Choroid plexus epithelial cell (primary cell): ENCODE measurements at places on chromosomes 7 and 10.

GRCh38 chr7:77184990-77185389, 14.6 kb downstream of the FGL2 start:
- DNase-seq: no peak

DNA sequence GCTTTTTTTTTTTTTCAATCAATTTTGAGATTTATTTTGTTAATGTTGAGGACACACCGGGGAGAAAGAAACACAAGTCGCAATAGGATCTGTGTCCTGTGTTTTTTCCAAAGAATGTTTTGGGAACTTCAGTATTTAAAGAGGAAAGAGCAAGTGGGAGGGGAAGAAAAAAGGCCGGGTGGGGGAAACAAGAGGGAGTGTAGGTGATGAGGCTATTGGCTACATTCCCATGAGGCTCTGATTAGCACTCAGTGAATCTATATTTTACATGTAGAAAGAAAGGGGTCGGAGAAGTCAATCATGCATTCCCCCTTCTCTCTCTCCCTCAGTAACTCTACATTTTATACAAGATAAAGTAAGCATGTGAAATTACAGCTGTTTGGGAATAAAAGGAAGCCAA, 4.1 kb downstream of the ZNF680 start:
- no peak for DNase-seq

- no peak for DNase-seq
These were observed 53.3 kb downstream of the ZMYND11 start for GRCh38 chr10:188546-188945.

GRCh38 chr7:43372676-43373355, 210.1 kb upstream of the STK17A start:
- peak; percentile 5 for DNase-seq

GRCh38 chr7:99142727-99143520, 984 bp downstream of the SMURF1 start:
- DNase-seq: peak; percentile 97

DNA sequence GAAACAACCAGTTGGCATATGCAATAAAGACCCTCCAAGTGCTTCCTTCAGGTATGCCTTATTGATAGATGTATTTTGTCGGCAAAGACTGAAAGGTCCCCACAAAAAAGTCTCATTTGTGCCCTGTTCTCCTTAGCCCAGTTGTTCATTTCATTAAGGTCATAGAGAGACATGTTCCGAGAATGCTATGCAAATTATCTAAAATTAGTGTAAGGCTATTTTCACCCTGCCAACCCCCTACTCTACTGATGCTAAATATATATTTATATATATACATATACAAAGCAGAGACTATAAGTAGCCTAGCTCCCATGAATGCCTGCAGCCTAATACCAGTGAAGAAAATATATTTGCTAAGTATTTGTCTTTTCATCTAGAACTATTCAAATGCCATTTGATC, 96.7 kb upstream of the ADO start:
- DNase-seq: no peak

DNA sequence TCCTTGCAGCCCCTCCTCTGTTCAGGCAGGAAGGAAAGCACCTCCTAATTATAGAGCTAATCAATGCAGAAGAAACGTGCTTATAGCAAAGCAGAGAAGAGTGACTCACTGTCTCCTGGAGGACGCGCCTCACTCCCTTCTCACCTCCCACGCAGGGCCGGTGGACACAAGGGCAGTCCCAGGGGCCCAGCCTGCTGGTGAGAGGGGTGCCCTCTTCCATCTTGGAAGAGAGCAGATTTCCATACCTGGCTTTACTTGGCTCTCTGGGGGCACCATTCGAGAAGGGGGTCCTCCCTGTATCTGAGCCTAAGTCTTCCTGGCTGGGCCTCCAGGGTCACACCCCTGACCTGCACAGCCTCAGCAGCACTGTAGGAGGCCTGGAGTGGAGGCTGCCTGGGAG, 55.8 kb downstream of the RASGEF1A start:
- DNase-seq: peak; percentile 21

DNA sequence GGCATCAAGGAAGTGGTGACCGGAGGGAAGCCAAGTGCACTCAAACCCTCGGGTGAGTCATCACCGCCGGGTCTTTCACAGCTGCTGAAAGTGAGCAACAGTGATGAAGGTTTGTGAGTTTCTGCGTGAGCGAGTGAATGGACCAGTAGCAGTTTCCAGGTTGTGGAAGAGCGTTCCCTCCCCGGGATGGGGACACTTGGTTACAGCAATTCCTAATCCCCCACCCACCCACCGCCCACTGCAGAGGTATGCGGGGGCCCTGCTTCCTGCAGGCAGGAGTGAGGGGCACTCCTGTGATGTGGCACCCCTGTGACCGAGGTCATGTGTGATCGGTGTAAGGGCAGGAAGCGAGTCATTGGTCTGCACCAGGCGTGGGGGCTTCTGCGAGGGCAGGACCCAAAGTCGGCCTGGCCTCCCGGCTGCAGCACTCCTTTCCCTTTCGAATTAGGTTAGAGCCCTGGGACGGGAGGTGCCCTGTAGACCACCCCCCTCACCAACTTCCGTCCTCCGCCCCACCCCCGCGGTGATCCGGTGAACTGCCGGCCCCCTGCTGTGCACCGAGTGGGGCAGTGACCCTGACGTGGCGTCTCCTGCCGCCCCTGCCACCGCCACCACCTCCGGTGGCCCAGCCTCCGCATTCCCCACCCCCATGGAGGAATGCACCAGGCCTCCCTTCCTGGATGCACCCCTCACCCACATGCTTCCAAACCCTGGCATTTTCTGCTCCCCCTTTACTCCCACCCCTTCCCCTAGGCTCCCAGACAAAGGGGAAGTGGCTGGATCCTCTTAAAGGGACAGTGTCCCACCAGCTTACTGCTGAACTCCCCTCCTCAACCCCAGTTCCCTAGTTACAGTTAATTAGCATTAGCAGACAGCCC, 10.9 kb downstream of the LIMK1 start:
- peak; percentile 92 for DNase-seq

DNA sequence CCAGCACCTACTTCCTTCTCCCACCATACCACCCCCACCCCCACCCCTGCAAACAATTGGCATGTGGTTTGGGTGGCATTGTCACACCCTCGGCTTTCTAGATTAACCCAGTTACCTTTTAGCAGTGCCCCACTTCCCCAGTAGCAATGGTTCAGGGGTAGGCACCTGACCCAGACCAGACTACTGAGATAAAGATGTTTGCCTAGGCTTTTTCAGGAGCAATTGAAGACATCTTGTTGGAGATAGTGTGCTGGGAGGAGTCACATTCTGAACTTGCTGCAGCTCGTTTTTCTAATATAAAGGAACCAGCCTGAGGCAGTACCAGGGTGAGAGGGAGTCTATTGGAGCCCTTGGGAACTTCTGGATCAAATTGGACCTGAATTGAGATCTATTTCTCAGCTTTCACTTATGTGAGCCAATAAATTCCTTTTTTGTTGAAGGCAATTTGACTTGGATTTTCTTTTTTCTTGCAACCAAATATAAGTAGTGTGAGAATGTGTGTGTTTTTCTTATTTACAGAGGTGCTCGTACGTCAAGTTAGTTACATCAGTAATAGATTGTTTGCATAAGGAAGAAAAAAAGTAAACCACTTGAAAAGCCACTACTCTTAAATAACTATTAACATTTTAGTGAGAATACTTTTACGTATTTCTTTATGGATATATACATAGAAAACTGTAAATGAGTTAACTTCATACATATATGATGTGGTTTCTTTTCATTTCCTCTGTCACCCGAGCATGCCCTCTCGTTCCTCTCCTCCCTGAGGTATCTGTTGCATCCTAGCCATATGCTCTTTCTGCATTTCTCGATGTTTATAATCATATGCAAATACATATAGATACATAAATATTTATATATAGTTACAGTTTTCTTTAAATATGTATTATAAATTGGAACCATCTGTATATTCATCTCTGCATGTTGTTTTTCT, 38.0 kb downstream of the RAB18 start:
- DNase-seq: no peak

- DNase-seq: peak; percentile 72
These were observed 8.1 kb upstream of the DEPP1 start for GRCh38 chr10:44986670-44987069.

GRCh38 chr10:59687657-59688056, 22.0 kb downstream of the SLC16A9 start:
- DNase-seq: no peak

GRCh38 chr10:10605551-10606081, 412.1 kb upstream of the CELF2 start:
- peak; percentile 78 for DNase-seq

GRCh38 chr10:110034596-110034995, 26.8 kb downstream of the ADD3 start:
- no peak for DNase-seq

DNA sequence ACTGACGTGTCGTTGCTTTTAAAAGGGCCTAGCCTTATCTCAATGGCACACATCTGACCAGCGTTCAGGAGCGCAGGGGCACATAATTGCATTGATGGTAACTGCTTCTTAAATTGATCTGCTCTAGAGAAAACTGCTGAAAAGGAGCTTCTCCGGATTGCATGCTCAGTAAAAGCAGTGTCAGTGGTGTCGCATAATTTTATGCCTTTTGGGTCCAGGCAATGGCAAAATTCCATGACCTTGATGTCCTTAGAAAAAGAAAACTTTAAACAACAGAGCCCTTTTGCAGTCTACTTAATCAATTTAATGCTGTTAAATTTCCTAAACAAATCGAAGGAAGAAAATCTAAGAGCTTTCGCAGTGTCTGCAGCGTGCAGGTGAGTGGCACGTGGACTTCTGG, 75.7 kb downstream of the PTPRE start:
- no peak for DNase-seq

GRCh38 chr10:6558272-6558671, 21.8 kb downstream of the PRKCQ start:
- DNase-seq: no peak

DNA sequence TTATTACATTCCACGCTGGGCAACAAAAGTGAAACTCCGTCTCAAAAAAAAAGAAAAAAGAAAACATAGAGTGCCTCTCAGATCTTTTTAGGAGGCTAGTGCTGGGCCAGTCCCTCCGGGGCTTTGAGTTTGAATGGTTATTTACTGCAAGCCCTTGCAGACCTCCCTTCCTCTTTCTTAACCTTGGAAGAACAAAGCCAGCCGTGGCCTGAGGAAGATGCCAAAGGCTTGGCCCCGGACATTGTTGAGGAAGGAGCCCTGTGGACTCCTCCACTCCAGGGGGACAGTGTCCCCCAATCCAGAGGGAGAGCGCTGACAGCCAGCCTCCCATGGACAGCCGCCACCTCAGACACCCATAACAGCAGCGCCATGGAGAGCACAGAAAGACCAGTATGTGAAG, 5.0 kb downstream of the TSPAN33 start:
- DNase-seq: no peak

- no peak for DNase-seq
These were observed 100.6 kb downstream of the ICA1 start for GRCh38 chr7:8161364-8161828.

GRCh38 chr7:137943132-137943551, 58.7 kb downstream of the CREB3L2 start:
- DNase-seq: peak; percentile 99

DNA sequence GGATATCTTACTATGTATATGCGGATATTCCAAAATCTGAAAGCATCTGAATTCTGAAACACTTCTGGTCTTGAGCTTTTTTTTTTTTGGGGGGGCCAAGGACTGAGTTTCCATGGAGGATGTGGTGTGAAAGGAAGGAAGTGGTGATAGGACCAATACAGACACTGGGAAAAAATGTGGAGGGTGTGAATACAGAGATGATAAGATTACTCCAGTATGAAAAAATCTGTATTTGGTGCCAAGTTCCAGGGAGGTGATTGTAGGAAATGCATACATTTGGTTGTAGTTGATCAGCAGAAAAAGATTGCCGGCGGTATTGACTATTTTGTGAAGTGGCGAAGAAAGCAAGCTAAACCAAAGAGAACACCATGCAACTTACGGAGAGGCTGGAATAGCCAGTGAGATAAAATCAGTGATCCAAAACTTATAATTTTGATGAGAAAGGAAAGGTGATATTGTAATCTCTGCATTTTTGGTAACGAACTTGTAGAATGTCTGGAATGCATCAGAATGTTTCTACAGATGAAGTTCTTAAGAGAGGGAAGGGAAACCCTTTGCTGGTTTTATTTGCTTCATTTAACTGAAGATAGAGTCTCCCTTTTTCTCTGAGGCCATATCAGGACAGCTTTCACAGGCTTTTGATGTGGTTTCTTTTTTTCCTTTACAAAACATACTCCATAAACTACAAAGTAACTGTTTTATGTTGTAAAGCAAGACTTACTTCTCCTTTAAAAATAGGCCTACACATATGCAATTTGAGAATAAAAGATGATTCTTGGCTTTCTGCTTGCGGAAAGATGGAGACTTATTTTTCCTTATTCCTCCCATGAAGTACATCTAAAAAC, 6.0 kb downstream of the WDR37 start:
- DNase-seq: peak; percentile 63

- DNase-seq: no peak
These were observed 34.0 kb downstream of the MINDY4 start for GRCh38 chr7:30805081-30805691.

DNA sequence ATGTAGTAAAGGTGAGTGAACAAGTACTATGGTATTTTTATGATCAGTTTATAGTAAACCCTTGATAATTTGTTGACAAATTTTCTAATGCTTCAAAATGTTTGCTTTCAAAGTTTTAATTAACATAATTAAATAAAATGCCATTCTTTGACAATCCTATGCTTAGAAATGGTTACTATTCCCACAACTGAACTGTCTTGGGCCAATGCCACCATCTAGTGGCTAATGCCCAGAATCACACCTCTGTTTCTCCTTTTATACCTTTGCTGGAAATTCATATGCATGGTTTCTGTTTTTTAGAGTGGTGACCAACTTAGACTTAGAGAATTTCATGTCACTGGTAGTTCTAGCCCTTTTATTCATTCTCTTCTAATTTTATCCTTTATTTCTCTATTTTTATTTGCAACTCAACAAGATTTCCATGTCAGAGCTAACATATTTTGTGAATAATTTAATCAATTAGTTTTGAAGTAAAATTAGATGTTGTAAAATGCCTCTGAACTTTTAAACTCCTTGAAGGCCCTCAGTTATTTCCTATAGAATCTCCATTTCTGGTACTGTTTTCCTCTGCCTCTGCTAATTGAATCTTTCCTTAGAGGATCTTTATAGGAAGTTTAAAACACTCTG, 31.1 kb downstream of the PCGF5 start:
- DNase-seq: peak; percentile 74

DNA sequence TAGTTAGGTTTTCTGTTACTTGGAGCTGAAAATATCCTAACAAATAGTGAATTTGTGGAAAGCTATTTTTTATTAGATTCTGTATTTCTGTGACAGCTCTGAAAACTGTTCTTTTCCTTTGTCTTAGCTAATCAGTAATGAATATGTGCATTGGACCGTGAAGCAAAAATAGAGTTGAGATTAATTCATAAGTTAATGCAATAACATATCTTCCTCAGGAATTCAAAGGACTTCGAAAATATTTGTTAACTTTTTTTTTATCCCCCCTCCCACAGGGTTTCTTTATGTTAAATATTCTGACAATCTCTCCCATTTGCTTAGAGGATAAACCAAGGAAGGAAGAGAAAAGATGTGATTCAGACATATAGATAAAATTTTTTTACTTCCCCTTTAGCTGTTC, 101.4 kb downstream of the PODXL start:
- DNase-seq: no peak
